ENCODE measurements at places on chromosomes 5 and 9.

GRCh38 chr9:136029556-136029955, 65.5 kb downstream of the NACC2 start:
- no peak for DNase-seq

DNA sequence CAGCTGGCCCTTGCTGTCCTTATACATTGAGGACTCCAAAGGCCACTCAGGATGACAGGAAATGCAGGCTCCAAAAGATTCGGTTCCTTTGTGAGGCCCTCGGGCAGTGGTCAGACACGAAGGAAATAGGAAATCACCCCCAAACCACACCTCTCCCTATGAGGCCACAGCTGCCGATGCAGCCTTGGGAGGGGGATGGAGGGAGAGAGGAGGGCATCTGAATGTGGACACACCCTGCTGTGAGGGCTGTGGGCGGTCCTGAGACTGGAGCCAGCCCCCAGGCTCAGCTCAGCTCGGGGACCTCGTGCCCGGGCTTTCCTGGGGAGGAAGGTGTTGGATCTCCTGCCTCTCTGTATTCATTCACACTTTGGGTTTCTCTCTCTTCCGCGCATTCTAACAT, 2.7 kb upstream of the CLPTM1L start:
- DNase-seq: no peak

DNA sequence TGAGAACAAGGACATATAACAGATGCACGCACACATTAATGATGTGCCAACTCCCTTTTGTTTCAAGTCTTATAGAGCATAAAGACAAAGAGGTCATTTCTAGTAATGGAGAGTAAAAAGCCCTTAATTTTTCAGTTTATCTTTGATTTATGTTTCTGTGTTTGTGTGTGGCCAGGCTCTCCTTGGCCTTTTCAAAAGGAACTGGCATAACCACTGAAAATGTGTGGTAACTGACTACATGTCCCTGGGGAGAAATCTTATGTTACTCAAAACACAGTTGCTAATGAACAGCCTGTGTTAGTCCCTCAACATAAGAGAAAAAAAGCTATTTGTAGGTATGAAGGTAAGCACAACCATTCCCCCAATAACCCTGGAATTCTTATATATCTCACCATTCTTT, 47.6 kb upstream of the SHOC1 start:
- DNase-seq: no peak

DNA sequence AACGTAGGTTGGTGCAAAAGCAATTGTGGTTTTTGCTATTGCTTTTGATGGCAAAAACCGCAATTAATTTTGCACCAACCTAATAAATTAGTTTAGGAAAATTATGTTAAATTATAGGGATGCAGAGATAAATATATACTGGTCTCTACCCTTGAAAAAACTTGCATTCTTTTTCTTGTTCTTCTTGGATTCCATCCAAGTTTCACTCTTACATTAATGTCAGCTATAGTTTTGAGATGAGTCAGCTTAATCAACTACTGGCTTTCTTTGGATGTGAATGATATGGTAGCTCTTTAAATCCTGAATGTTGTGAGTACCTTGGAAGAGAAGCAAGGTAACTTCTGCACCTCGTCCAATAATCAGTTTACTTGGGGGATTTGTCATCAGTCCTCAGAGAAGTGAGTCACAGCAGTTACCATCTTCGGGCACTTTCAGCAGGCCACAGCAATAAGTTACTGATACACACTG, 549.0 kb upstream of the ZNF608 start:
- DNase-seq: no peak

DNA sequence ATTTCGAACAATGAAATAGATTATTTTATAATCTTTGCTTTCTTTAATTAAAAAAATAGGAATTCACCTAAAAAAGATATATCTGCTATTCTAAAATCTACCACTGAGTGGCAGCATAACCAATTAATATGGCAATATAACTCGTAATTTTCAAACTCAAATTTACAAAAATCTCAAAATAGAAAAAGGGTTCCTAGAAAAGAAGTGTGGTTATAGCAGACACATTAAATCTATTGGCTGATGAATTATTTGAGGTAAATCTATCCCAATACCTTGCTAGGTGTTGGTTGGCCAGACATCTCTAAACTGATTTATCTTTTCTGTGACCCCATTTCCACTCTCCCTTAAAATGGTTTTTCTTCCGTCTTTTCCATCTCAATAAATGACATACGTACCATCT, 30.2 kb upstream of the NRG2 start:
- DNase-seq: no peak

- no peak for DNase-seq
These were observed 25.2 kb upstream of the MSH3 start for GRCh38 chr5:80629281-80629680.

DNA sequence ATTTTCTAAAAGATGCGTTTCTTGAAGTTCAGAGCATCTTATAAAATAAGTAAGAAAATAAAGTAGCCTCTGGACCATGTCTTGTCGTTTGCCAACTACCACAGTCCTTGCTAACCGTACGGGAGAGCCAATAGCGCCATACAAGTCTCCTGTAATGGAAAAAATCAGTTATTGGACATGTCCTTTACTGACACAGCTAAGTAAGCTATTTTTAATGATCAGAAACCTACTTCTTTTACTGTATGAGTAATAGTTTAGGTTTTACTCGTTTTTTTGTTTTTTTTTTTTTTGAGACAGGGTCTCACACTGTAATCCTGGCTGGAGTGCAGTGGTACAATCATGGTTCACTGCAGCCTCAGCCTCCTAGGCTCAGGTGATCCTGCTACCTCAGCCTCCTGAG, 37.7 kb upstream of the RAPGEF6 start:
- DNase-seq: no peak

- DNase-seq: no peak
These were observed 188.2 kb downstream of the SLCO4C1 start for GRCh38 chr5:102107865-102108264.

- no peak for DNase-seq
These were observed 2.8 kb upstream of the ADRA1B start for GRCh38 chr5:159913501-159913900.

- no peak for DNase-seq
These were observed 34.8 kb downstream of the ASS1 start for GRCh38 chr9:130479587-130479986.

- DNase-seq: no peak
These were observed 3.7 kb downstream of the GALNT12 start for GRCh38 chr9:98811051-98811650.

GRCh38 chr9:93233033-93233432, 49.1 kb downstream of the WNK2 start:
- DNase-seq: no peak

DNA sequence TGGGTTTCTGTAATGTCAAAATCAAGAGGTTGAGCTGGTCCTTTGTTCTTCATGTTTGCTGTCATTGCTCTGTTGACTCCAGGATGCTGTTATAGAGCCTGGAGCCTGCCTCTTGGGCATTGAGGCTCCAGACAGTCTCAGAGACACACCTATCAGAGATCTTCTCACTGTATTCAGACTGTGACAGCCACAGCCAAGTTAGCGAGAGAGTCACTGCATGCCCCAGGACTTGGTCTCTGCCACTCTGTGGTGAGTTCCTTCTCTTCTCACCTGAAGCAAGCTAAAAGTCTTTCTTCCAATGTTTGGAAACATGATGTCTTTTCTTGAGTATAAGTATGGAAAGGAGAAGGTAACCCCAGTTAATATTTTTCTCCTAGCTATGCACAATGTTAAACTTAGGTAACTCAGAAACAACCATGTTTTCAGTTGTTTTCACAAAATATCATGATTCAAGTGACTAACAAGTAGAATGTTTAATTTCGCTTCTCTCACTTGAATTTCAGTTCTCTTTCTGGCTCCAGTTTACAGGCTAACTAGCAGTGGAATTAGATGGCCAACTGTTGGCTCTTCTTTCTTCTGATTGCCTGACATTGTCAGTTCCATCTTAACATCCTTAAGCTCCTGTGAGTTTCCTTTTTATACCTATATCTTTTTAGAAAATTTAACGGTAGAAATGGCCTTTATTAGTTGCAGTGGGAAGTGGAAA, 20.6 kb upstream of the ZFYVE16 start:
- no peak for DNase-seq

DNA sequence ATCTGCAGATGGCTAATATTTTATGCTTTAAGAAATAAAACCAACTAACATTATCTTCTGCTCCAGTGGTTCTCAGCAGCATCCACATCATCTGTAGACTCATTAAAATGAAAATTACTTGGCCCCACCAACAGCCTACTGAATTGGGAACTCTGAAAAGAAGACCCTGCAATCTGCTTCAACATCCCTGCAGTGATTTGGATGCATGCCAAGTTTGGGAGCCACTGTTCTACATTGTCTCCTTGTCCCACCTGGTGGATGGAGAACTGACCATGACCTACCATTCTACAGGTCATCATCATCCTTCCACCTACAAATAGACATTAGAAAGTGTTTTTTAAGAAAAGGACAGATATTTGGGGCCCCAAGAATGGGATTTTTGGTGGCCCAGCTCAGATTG, 71.1 kb downstream of the ACER2 start:
- no peak for DNase-seq

GRCh38 chr9:90915693-90916092, 114.1 kb downstream of the SYK start:
- DNase-seq: peak; percentile 50

DNA sequence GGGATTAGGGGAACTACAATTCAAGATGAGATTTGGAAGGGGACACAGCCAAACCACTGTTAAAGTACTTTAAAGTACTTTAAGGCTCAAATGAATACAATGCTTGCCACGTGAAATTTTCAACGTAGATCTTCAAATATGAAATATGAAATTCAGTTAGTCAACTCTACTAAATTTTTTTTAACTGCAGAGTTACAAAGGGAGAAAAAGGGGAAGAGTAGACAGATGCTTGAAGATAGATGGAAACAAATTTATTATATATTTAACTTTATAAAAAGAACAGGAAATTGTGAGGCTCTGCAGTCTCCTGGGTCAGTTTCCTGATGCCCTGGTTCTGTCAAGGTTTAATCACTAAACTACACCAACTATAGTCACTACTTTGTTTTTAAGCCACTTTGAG, 785.5 kb upstream of the DMAC1 start:
- no peak for DNase-seq

DNA sequence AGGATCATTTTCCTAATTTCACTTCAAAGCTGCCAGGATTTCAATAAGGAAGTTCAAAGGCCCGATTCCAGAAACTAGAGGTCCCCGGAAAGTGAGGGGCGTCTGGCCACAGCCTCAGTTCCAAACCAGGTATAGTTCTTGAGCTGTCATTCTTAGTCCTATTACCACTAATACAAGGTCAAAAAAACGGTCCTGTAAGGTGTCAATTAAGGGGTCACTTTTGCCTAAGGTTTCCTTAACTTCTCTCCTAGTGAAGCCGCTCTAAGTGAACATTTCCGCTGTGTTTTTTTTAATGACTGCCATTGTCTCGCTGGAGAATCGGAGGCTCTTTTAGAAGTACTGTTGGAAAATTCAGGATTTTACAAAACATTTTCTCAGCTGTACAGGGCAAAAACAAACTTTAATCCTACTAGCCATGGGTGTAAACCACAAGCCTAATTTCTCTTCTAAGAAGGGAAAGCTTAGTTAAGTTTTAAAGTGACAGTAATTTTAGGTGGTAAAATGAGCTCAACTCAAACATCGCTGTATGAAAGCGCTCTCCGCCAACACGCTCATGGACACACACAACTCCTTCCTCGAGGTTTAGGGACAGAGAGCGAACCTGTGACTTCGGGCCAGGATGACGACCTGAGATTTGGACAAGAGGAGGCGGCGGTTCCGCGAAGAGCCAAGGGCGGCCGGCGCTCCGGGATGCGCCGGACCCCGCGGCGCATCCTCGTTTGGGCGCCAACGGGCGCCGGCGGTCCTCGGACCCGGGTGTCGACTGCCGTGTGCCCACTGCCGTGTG, 76.7 kb upstream of the IFNE start:
- DNase-seq: no peak

DNA sequence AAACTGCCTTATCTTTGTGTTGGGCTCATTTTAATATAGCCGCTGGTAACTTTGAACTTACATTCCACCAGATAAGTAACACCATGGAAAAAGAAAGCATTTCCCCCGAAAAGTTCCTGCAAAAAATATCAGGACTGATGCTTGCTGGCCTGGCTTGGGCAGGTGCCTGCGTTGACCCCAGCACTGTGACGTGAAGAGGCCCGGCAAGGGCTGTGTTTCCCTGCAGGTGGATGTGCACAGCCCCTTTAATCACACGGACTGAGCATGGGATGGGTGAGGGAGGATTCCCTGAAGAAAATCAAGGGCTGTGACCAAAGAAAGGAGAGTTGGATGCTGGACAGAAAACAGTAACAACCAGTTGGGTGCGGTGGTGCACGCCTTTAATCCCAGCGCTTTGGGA, 138.2 kb downstream of the NSG2 start:
- no peak for DNase-seq

GRCh38 chr9:126618585-126619360, 5.0 kb downstream of the LMX1B start:
- no peak for DNase-seq

DNA sequence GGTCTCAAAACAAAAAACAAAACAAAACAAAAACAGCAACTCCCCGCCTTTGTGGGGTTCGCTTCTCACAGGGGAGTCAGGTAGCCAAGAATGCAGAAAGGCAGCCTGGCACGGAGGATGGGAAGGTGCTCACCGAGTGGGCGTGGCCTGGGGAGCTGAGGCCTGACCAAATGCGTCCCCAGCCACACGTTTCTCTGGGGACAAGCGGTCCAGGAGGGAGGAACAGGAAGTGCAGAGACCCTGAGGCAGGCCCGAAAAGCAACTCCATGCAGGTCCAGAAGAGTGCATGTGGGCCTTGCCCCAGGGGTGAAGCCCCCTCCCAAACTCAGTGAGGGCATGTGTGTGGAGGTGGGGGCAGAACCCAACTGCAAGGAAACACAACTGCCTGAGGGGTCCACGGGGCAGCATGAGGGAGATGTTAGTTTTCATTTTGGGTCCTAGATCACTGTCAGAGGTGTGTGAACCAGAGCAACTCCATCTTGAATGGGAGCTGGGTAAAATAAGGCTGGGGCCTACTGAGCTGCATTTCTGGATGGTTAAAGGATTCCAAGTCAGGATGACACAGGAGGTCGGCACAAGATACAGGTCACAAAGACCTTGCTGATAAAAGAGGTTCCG, 2.6 kb upstream of the UAP1L1 start:
- DNase-seq: no peak

DNA sequence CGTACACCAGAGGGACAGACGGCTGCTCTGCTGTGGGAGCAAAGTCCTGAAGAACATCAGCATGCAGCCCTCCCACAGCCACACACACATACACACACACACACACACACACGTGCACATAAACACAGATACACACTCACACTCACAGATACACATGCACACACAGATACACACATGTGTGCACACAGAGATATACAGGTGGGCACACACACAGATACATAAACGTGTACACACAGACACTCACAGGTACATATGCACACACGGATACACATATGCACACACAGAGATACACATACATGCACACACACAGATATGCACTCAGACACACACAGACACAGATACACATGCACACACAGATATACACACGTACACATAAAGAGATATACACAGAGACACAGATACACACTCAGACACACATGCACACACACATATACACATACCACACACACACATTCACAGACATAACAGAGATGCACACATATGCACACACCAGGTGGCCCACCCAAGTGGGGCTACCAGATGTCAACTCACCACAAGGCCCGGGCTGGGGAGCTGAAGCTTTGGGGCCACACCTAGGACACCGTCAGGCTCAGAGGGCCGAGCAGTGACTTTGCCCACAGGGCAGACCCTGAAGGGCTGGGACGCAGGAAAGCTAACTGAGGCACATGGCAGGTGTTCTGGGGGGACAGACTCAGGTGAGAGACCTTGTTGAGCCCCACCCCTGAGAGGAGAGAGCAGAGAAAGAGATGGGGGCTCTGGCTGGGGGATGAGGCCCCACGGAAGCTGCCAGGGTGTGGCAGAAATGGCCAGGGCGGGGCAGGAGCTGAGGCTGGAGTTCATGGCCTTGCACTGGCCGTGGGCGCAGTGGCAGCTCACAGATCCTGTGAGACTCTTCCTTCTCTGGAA, 148.6 kb upstream of the PPP1R26 start:
- peak; percentile 11 for DNase-seq

All from activated CD8-positive, alpha-beta T cell treated with anti-CD3 and anti-CD28 coated beads, Interleukin-2, amount 10 ng/mL, durations not matched to agents 7 days and 5 days (primary cell).